Osteocyte (in vitro differentiated cells): ENCODE measurements at places on chromosomes 7 and 10.

DNA sequence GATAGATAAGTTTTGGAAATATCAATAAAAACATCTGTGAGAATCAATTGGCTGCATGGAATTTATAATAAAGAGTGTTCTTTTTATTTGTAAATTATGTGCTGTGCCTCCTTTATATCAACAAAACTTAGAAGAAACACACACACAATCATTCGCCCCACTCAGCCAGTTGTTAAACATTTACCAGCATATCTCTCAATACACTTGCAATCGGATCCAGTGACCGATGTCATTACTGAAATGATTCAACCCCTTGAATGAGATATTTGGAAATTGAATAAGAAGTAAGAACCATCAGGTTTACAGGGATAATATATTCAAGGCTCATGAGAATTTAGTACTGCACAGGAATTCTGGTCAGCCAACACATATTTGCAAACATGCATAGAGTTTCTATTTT is 35.6 kb downstream of the TAF3 start:
- DNase-seq = no peak

GRCh38 chr7:128948976-128949760 is 11.4 kb downstream of the IRF5 start:
- no peak for DNase-seq

- no peak for DNase-seq
These were observed 18.4 kb downstream of the SNX13 start for GRCh38 chr7:17921857-17922416.

GRCh38 chr10:128067691-128068397 is 58.4 kb downstream of the MKI67 start:
- no peak for DNase-seq

DNA sequence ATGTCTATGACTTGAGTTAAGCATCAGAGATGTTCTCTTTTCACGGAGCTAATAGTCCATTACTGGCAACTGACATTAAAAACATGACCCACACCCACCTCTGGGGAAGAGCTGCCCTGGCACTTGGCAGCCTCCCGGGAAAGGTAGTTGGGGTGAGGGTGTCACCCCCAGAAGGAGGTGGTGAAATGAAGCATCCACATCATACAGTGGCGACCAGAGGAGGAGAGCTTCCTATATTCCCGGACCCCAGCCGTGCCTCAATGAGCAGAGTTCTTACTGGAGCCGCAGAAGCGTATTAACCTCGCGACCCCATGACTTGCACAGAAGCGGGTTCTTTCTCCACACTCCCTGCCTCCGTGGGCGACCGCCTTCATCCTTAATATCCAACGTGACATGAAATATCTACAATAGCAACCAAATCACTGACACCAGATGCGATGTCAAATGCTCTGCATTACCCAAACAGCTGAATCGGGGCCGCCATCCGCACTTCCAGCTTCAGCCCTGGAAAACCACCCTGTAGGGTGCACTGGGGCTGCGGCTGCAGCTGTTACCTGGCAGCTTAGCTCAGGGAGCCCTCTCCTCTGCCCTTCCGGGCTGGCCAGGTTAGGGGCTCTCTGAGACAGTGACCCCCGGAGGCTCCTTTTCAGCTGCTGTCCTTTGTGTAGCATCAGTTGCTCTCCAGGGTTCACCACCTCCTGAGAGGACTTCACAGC is 103.1 kb upstream of the PARD3 start:
- DNase-seq = no peak

GRCh38 chr10:26372513-26373354 is 65.4 kb upstream of the APBB1IP start:
- DNase-seq = no peak

DNA sequence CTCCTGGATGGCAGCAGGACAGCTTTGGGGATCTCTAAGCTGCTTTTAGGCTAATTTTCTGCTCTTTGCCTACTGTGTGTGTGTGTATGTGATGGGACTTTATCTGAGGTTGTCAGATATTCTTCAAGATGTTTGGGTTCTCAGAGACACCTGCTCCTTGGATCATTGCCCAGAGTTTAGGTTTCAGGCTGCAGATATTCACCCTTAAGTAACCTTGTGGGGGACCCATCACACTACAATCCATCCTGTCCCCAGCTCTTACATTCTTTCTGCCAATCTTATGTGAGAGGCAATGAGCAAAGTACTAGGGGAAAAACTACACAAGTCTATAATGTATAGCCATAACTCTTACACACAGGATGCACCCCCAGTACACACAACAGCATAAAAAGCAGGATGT is 263.0 kb upstream of the ZWINT start:
- DNase-seq = no peak

GRCh38 chr7:2100278-2101208 is 132.2 kb downstream of the MAD1L1 start:
- no peak for DNase-seq

DNA sequence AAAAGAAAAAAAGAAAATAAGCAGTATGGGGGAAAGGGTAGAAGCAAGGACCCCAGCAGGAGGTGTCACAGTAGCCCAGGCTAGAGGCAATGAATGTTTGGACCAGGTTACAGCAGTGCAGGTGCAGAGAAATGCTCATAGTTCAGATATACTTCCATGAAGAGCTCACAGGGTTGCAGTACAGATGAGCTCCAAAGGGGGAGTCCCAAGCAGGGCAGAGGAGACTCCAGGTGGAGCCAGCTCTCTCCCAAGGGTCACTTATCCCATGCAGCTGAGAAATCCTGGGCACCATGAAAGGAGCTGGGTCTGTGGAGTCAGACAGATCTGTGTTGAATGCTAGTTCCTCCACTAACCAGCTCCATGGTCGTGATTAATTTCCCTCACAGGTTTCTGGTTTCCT is 174.9 kb downstream of the C7orf25 start:
- DNase-seq = no peak

DNA sequence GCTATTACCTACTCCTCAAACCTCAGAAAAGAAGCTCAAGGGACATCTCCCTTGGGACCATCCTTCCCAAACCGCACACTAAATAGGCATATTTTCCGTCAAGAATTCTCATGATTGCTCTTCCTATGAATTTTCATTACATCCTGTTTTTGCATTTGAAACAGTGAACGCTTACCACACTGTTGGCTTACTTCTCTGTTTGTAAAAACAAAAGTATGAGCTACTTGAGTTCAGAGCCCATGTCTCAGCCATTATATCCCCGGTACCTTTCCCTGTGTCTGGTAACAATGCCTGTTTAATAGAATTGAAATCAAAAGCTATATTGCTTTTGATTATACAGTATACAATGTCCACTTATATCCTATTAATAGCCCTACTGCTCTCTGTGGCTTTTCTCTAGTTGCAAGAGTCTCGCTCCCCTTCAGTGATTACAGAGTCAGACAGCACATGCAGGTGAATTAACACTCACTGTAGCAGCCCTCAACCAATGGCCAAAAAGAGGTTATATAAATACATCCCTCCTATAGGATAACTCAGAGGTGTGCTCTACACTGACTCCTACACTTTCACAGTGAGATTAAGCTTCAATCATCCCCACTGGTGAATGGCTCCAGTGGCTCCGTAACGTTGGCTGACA is 264.4 kb downstream of the SORCS1 start:
- DNase-seq = no peak

GRCh38 chr10:119270762-119271366 is 63.5 kb downstream of the GRK5 start:
- DNase-seq = no peak

- DNase-seq = no peak
These were observed 320.9 kb downstream of the WDR11 start for GRCh38 chr10:121171825-121172787.

GRCh38 chr10:69228151-69228550 is 8.0 kb downstream of the HKDC1 start:
- no peak for DNase-seq

- DNase-seq = no peak
These were observed 42.8 kb downstream of the PDGFA start for GRCh38 chr7:476736-477360.
